ENCODE measurements at places on chromosomes 3 and 15.
A peak's percentile ranks its signal among the peaks of the same experiment; 100 is the strongest.

DNA sequence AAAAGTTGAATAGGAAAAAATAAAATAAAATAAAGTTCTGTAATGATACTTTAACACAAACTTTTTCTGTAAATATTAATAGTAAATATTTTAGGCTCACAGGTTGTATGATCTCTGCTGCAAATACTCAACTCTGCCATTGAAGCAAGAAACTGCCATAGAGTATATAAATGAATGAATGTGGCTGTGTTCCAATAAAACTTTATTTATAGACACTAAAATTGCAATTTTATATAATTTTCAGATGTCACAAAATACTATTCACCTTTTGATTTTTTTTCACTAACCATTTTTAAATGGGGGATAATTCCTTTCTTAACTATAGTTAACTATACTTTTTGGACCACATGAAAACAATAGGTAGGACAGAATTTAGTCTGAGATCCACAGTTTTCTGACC is 16.0 kb downstream of the EIF1B start:
- no peak for DNase-seq

DNA sequence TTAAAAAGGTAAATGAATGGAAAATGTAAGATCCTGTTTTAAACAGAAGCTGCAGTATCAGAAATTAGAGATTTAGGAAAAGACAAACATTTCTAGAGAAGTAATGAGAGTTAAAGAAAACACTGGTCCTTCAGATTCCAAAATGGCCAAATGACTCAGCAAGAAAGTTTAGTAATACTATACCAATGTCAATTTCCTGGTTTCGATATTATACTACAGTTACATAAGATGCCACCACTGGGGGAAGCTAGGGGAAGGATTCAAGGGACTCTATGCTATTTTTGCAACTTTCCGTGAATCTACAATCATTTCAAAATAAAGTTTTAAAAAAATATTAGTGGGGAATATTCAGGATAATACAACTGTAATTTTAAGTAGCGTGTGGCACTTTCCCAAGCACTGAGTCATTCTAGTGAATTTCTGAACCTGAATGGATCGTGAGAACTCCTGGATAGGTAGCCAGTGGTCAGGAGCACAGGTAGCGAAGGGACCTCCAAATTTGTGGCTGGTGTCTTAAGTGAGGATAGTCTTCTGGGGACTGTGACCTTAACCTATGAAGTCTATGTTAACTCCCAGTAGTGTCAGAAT is 37.6 kb downstream of the TMCC1 start:
- DNase-seq, result no peak

GRCh38 chr15:62895905-62896316 is 146.6 kb upstream of the TPM1 start:
- no peak for DNase-seq

- no peak for DNase-seq
These were observed 216.6 kb upstream of the GRM7 start for GRCh38 chr3:6644070-6644929.

GRCh38 chr15:82709081-82709420 is 624 bp downstream of the AP3B2 start:
- no peak for DNase-seq

- DNase-seq, result no peak
These were observed 577.7 kb upstream of the ADAMTS9 start for GRCh38 chr3:65265511-65265910.

DNA sequence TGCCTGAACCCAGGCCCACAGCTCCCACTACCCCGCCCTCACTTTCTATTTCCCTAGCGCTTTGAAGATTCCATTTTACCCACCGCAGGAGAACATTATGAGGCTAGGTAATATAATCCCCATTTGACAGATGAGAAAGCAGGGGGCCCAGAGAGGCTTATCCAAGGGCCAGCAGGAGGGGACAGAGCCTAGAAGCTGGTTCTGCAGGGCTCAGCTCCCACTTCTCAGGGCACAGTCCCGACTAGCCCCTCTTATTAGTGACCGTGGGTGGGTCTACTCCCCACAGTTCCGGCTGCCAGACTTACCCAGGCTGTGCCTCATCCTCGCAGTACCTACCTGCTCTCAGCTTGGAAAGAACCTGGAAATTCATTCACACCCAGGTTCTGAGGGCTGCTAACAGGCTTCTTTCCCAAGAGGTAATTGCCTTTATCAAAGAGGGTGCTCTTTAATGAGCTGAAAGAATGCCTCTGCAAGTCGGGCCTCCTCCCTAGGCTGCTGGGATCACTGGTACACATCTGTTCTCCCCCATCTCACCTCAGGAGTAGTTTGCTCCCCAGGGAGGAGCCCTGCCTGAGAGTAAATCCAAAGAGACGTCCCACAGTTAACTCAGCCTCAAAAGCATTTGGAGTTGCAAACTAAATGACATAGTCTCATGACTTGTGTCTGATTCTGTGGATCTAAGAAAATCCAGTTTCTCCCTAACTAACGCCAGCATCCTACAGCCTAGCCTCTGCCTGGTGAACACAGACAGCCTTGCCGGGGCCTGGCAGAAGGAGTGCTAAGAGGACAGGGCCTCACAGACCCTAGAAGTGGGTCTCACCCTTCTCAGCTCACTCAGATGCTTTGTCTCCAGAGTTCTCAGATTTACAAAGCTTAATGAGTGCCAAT is 125.0 kb downstream of the CHSY1 start:
- peak; percentile 57 for DNase-seq

DNA sequence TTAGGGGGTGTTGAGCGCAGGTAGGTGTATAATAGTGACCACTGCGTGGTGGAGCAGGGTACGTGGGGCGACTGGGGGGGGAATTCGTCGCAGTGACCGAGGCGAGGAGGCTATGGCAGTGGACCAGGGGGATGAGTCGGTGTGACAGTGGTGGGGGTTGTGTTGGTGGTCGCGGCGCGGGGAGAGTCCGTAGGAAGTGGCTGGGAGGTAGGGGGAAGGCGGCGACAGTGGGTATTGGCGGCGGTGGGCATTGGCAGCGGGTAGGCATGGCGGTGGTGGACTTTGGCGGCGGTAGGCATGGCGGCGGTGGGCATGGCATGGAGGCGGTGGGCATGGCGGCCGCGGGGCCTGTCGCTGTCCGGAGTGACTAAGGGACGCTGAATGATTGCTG is 739 bp downstream of the SNRPN start:
- DNase-seq, result peak; percentile 32

DNA sequence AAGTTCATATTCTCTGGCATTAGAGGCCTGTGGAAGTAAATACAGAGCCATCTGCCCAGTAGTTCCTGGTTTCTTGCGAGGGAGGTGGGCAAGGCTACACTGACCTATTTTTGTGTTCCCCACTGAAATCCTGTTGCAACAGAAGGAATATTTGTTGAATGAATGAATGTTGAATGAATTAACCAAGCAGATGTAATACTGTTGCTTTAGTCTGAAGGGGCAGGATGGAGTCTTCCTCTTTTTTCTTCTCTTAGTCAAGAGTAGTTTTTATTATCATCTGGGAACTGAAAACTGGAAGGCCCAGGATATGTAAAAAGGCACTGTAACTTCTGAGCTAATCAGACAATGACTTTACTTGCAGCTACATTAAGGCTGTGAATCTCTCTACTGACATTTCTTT is 17.1 kb downstream of the BLOC1S6 start:
- DNase-seq, result no peak

DNA sequence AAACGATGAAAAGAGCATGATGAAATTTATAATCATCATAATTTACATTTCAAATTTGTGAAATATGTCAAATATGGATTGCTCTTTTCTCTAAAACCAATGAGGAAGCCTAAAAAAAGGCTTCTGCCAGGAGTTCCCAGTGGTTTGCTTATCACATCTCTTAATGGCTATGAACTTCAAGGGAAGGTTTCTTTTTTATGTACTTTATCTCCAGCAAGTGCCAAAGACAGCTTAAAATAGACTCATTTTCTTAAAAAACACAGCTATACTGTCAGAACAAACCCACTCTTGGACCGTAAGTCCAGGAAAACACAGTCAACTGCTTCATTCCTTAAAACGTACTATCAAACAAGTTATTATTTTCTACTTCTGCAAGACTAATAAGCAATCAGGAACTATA is 80.2 kb downstream of the DLG1 start:
- no peak for DNase-seq

GRCh38 chr3:52398670-52399081 is 46.2 kb downstream of the SEMA3G start:
- DNase-seq, result no peak

- DNase-seq, result no peak
These were observed 88.7 kb upstream of the MRPL3 start for GRCh38 chr3:131591394-131592014.

DNA sequence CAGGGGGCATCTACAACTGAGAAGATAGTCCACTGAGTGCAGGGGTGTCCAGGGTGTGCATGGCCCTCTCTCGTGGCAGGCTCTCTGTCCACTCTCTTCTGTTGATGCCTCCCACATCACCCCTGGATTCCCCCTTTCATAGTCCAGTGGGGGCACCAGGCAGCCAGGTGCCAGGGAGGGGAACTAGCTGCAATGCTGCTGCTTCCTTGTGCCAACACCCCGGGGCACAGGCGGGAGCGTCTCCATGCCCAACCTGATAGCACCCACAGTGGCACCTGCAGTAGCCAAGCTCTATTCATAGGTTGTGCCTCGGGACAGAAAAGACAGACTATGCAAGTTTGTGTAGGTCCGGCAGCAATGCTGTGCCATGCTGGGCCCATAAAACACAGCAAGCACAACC is 11.7 kb downstream of the DUOX2 start:
- DNase-seq, result no peak

GRCh38 chr3:6351752-6352151 is 509.2 kb upstream of the GRM7 start:
- no peak for DNase-seq

DNA sequence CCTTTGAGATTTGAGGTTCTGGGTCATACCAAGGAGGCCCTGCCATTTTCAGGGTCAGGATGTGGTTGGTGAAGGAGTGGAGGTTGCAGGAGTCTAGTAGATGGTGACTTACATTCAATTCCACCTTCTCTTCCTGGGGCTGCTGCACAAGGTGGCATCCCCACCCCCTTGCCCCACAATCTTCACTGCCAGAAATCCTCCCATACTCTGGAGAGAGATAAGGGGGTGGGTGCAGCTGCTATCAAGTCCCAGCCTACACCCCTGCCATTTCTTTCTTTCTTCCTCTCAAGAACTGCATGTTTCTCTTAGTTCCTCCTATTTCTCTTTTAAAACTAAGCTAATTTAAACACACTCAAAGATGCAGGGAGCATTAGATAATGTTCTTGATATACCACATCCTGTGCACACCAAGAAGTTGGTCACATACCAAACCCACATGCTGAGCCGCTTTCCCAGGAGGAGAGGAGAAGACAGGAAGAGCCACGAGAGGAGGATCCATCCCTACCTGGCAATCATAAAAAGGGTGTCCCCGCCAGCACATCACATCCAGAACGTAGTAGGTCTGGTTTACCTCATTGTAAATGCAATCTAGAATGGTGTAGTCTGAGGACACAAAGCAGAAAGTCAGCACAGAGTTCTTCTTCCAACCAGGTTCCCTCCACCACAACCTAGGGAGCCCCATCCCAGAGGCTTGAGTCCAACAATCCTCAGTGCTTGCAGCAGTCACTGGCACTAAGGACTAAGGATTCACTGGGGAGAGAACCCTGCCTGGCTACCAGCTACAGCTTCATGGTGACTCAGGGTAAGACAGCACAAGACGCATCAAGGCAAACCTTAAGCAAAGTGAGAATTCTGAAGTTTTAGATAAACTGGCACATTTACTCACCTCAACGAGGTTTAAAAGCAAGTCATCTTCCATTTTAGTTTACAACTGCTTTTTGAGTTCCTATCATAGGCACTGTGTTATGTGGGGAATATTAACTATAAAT is 18.5 kb downstream of the SNUPN start:
- DNase-seq, result no peak

DNA sequence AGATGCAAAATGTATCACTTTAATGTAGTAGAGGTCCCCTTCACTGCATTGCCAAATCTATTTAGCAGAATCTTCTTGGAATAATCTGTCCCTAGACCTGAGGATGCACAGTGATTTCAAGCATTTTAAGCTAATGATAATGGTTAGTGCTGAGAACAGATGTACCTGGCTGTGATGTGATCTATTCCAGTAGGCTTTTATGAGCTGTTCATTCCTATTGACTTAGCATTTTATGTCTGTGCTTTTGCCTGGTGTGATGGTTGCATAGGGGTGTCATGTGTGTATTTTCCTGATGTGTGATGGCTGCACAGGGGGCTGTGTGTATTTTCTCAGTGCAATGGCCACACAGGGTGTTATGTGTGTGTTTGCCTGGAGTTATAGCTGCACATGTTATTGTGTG is 272.9 kb downstream of the TIGIT start:
- DNase-seq, result no peak

GRCh38 chr3:193805448-193805847 is 212.4 kb downstream of the OPA1 start:
- peak; percentile 72 for DNase-seq

- no peak for DNase-seq
These were observed 2.2 kb downstream of the SMAD6 start for GRCh38 chr15:66704019-66704802.

GRCh38 chr3:20861454-20861853 is 675.4 kb upstream of the SGO1 start:
- no peak for DNase-seq

DNA sequence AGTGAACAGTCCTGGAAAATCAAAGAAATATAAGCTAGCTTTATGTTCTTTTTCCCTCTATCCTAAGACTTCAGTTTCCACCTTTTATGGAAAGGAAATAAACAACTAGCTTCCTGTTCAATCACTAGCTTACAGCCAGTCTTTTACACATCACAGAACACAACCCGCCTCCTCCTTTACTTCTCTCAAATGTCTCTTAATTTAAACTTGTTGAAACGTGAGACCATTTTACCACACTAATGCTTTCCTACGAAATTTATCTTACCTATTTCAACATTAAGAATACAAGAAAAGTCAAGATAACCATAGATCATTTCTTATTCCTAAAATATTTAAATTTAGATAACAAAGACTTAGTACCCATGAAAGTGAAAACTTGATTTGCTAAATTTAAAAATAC is 6.2 kb downstream of the PRTG start:
- DNase-seq, result no peak

GRCh38 chr3:9769426-9770275 is at the start of gene CAMK1:
Gene CAMK1 (minus strand): TSS chr3:9769947. CDS start chr3:9767749, 2,198 bp downstream.
- DNase-seq, result peak; percentile 89

GRCh38 chr15:34301058-34301457 is 36.5 kb downstream of the SLC12A6 start:
- no peak for DNase-seq

- no peak for DNase-seq
These were observed 225.5 kb upstream of the ST8SIA2 start for GRCh38 chr15:92168066-92168683.

DNA sequence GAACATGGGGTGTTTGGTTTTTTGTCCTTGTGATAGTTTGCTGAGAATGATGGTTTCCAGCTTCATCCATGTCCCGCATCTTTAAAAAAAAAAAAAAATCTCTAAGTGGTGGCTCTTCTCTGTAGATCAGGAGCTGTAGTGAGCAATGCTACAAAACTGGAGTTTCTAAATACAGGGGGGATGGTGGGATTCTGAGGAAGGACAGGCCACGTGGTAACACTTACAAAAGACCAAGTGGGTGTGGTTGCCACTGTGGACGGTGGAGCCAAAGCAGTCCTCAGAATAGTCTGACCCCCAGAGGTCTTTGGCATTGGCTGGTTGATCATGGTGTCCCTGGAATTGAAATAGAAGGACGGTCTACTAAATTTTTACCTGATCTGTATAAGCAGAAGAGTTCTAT is 7.7 kb downstream of the CCRL2 start:
- DNase-seq, result no peak

Data from D341Med (cell line).